Activated CD4-positive, alpha-beta T cell treated with anti-CD3 and anti-CD28 coated beads for 4 hours (primary cell): ENCODE measurements at places on chromosomes 12 and 14.

- DNase-seq, result no peak
Observed at GRCh38 chr14:60647081-60647836, 2.0 kb downstream of the SIX1 start.

DNA sequence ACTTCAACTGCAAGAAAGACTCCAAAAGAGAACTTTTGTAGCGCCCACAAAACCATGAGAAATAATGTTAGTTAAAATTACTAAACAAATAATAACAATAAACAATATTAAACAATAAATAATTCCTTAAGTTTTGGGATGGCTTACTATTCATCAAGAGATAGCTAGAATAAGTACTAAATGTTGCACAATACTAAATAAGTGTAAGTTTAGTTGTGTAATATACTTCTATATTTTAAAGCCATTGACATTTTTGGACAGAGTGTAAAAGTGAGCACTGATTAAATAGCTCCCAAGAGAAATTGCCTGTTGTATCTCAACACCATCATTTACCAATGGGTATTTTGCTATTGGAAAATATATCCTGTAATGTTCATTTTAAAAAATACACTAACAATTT, 166.7 kb downstream of the ALG10 start:
- DNase-seq, result no peak

DNA sequence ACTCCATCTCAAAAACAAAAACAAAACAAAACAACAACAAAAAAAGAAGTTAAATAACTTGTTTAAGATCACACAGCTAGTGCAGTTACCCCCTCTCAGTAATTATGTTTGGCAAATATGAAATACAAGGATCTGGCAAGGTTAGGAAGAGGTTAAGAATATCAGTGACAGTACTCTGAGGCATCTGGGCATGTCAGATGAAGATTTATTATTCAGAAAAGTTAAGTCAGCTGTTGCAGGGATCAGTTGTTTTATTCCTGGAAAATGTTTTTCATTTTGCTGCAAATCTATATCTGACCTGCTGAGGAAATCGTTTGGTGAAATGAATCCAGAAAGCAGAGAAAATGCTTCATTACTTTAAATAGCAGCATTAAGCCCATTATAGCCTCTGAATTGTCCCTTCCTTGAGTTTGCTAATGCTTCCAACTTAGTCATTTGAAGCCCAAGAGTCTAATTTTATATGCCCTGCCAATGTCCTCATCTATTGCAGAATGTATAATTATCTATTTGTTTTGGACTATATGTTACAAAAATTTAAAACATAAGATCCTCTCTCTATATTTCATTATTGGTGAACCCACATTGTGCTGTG, 8.1 kb downstream of the GPX2 start:
- no peak for DNase-seq

- no peak for DNase-seq
Observed at GRCh38 chr12:15209782-15210181, 11.4 kb downstream of the RERG start.

GRCh38 chr12:113289361-113289760, 45.5 kb downstream of the SLC8B1 start:
- no peak for DNase-seq

DNA sequence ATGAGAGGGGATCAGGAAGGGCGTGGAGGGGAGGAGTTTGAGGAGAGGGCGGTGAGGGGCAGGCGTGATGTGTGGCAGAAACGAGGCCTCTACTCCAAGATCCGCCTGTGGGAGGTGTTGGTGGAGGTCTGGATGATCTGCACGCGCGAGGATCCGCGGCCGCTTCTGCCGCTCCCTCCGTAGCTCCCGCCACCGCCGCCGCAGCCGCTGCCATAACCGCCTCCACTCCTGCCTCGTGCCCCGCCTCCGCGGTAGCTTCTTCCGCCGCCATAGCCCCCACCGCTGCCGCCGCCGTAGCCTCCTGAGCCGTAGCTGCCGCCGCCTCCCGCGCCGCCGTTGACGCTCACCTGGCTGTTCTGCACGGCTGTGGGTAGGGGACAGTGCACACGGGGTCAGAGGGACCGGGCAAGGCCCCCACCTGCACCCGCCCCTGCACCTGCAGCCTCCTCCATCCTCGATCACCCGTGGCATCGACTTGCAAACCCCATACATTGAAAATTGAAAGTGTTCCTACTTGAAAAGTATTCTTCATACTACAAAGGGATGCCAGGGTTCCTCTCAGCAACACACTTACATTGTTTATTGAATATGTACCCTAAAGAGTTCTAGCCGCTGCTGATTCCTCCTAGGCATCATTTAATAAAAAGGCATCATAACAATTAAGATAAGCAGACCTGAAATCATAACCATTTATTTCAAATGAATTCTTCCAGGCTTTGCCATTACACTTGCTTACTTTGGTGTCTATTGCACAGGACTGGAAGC, 11.1 kb upstream of the KRT1 start:
- peak; percentile 51 for DNase-seq

- DNase-seq, result no peak
Observed at GRCh38 chr14:101499080-101499479, 62.2 kb upstream of the DIO3 start.

GRCh38 chr14:51609251-51609954, 42.3 kb upstream of the FRMD6 start:
- no peak for DNase-seq

DNA sequence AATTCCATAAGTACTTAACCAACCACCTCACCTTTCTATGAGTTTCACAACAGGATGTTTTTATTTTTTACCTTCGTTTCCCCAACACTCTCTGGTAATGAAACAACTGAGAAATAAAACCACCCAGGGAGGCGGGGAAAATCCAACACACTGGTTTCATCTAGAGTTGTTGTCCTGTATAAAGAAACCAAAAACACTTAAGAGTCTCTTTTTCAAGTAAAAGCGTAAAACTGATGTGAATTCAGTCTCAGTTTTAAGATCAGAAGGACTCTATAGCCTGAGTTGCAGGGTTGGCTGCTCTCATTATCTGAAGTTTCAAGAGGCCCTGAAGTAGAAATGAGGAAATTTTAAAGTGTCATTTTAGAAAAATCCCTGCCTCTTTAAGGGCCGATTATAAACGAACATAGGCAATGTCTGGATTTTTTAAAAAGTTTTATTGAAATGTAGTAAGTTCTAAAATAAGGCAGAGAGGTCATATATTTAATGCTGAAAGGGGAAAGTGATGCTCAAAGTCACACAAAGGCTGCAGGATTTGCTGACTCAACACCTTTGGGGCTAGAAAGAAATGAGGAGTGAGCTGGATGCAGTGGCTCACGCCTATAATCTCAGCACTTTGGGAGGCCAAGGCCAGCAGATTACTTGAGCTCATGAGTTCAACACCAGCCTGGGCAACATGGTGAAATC, 27.2 kb downstream of the HIGD1C start:
- DNase-seq, result no peak

DNA sequence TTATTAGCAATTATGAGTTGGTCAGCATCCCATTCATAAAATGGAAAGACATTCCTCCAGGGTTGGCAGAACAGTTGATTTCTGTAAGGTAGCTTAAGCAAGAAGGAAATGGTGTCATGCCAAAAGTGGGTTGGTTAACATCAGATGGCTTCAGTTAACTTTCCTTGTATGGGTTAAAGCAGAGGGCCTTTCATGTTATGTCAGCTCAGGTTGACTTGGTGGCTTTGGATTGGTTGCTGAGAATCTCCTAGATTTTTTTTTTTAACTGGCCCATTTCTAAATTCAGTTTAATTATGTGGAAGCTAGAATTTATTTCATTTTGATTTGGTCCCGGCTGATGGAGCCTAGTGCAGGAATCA, 87.8 kb downstream of the BBS10 start:
- DNase-seq, result no peak

- DNase-seq, result no peak
Observed at GRCh38 chr14:60485057-60485597, 736 bp downstream of the C14orf39 start.

GRCh38 chr14:70827752-70828151, 18.4 kb upstream of the MAP3K9 start:
- DNase-seq, result no peak

GRCh38 chr12:14576896-14577295, 9.2 kb upstream of the PLBD1 start:
- DNase-seq, result no peak

DNA sequence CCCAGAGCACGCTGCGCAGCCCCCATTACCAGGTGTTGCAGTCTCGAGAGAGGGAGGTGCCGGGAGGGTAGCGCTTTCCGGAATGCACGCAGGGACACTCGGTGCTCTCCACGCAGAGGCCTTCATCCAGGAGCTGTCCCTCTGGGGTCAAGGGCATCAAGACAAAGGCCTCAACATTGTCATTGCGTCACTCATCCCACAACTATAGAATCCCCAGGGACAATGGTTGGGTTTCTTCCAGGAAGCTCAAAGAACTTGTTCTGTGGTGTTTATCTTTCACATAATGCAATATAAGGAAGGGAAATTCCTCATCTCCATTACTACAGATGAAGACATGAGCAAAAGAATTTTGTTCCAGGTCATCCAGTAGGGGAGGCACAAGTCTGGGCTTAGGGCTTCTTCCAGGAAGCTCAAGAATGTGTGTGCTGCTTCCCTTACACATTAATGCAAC, 52.1 kb downstream of the VWF start:
- no peak for DNase-seq

GRCh38 chr12:90969346-90969745, 14.4 kb upstream of the CCER1 start:
- no peak for DNase-seq

DNA sequence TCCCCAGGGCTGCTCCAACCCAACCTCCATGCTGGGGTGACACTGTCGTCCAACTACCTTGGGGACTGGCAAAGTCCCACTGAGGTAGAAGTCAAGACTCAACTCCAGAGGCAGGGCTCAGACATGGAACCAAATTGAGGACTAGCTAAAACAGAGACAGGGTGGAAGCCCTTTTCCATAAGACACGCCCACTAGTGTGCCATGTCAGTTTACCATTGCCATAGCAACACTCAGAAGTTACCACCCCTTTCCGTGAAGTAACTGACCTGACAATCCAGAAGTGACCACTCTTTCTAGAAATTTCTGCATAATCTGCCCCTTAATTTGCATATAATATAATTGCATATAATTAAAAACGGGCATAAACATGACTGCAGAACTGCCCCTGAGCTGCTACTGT, 409.6 kb downstream of the MED13L start:
- DNase-seq, result no peak

GRCh38 chr14:95300697-95301526, 18.8 kb downstream of the CLMN start:
- DNase-seq, result no peak

GRCh38 chr12:92404921-92405320, 259.3 kb upstream of the BTG1 start:
- no peak for DNase-seq

DNA sequence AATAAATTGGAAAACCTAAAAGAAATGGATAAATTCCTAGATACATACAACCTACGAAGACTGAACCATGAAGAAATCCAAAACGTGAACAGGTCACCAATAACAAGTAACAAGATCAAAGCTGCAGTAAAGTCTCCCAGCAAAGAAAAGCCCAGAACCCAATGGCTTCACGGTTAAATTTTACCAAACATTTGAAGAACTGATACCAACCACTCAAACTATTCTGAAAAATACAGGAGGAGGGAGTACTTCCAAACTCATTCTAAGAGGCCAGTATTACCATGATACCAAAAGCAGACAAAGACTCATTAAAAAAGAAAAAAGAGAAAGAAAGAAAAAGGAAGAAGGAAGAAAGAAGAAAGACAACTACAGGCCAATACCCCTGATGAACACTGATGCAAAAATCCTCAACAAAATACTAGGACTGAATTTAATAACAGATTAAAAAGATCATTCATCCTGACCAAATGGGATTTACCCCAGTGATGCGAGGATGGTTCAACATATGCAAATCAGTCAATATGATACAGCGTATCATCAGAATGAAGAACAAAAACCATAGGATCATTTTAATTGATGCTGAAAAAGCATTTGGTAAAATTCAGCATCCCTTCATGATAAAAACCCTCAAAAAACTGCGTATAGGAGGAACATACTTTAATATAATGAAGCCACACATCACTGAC, 26.9 kb upstream of the CCDC88C start:
- no peak for DNase-seq

GRCh38 chr12:76337583-76337982, 10.6 kb downstream of the BBS10 start:
- DNase-seq, result no peak

GRCh38 chr12:104672096-104672445, 215.3 kb downstream of the CHST11 start:
- no peak for DNase-seq

GRCh38 chr14:52926953-52927352, 23.9 kb downstream of the FERMT2 start:
- DNase-seq, result no peak

DNA sequence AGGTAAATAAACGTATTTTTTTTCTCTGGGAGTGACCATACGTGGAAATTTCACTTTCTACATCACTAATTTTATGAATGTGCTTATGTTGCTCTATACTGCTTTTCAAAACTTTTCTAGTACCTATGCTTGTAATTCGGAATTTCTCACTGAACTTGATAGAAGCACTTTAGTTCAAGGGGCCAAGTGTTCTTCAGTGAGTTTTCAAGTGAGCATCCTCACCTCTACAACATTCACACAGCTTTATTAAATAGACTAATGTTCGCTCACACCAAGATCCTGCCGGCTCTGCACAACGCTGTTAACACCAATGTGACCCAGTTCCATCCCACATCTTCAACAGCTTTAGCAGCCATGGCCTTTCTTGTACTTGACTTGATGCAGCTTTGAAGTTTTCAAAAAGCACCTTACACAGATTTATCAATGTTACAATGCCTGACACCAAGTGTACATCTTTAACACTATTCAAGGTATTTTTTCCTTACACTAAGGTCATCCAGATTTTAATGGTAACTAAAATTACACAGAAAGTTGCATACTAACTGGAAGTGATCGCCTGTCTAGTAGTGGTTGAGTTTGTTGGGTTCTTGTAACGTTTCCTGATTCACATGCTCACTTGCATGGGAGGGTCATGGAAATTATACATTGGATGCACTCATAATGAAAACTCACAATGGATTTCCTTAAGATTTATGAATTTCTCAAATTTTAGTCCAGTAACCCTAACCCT, 4.5 kb downstream of the UBC start:
- no peak for DNase-seq
